ENCODE measurements at places on chromosomes 12 and 14.

GRCh38 chr14:98984719-98985041 is 287.3 kb downstream of the BCL11B start:
- DNase-seq: no peak

- DNase-seq: no peak
Observed at GRCh38 chr12:1705774-1706631, 15.1 kb downstream of the ADIPOR2 start.

DNA sequence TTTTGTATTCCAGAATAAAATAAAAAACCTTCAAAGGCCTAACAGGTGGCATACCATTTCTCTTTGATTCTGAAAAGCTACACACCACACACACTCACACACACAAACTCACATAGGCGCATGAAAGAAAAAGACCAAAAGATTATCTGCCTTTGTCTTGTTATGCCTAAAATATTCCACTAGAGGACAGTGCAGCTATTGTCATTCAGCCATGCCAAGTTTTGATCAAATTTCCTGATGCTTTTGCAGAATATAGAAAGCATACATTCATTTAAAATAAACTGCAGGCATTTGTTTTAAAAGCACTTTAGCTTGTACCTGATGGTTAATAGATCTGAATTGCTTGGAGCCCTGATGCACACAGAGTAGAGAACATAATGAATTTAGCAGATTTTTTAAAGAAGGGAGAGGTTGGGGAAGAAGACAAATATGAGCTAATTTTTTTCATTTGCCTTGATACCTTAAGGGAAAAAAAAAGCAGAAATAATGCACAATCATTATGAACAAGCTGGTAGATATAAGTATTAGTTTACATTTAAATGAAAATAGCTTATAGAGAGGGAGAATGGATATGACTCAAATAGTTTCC is 1766.9 kb upstream of the SEL1L start:
- DNase-seq: no peak

- no peak for DNase-seq
Observed at GRCh38 chr12:131901431-131902331, 7.3 kb downstream of the ULK1 start.

- no peak for DNase-seq
Observed at GRCh38 chr14:100748403-100748802, 21.7 kb downstream of the DLK1 start.

- DNase-seq: no peak
Observed at GRCh38 chr14:88245321-88245720, 77.7 kb downstream of the KCNK10 start.

DNA sequence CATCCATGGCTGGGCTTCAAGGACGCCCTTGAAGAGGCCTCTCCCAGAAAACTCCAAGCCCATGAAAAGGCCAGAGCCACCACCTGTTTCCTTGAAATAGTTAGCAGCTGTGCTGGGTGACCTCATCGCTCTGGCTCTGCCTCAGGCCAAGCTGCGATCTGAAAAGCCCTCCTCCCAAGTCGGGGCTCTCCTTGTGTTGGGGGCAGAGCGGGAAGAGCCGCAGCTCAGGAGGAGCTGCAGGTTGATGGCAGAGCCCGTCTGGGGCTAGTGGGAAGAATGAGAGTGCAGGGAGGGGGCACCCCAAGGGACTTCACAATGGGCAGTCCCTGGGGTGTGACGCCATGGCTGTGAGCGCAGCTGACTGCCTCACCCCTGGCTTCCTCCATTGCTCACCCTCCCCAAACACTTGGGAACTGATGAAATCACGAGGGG is 50.0 kb upstream of the STON2 start:
- no peak for DNase-seq

DNA sequence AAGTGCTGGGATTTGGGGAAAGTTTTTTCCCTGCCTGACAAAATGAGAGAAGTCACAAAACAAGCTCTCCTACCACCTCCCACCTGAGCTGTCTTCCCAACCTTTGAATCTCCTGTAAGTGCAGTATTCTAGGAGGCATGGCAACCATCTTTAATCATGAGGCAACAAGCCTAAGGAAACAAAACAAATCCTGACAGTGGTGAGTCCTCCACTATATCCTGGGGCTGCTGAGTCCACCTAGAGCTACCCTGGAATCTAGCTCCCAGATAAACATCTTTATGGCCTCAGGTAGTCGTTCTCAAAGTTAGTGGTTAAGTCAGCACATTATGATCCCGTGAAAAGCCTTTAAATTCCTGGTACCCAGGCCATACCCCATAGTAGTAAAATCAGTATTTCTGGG is 22.3 kb upstream of the ACTN1 start:
- DNase-seq: no peak

DNA sequence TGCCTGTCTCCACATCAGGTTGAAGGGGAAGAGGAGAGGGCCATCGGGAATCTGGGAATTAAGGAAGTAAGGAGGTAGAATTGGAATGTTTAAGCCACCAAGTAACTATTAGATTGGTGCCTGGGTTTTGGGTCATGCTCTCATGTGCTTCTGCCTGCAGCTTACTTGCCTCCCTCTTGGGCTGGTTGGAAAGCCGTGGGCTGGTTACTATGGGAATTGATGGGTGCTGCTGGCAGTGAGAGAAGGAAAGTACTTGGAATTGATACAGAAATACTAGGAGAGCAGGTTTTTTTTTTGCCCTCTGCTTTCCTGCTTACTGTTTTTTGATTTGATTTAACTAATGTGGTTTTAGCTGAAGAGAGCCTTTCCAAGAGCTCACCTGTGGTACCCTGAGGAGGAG is 493.5 kb upstream of the RGS6 start:
- no peak for DNase-seq

DNA sequence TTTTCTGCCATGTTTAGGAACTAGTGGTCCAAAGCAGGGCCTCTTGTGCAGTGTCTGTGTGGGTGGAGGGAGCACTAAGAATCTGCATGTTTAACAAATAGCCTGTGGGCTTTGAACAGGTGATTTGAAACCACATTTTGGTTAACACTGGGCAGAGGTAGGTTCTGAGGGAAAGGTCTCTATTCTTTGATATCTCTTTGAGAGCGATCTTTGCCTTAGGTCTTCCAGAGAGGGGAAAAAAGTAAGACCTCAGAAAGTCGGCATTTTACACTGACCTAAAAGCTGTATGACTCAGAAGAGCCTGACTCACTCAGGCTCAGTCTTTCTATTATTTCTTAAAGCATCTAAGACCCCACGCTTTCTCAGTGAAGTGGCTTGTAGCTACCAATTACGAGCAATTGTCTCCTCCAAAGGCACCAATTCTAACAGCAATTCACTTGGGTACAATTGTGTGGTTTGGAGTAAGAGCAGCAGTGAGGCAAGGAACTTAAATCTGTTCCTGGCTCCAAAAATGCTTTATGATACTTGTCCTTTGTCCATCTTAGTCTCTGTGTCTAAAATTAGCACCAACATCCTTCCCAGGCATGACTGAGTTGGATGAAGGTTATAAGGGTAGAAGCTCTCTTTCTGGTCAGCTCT is 8.8 kb downstream of the EIF2B2 start:
- DNase-seq: no peak

DNA sequence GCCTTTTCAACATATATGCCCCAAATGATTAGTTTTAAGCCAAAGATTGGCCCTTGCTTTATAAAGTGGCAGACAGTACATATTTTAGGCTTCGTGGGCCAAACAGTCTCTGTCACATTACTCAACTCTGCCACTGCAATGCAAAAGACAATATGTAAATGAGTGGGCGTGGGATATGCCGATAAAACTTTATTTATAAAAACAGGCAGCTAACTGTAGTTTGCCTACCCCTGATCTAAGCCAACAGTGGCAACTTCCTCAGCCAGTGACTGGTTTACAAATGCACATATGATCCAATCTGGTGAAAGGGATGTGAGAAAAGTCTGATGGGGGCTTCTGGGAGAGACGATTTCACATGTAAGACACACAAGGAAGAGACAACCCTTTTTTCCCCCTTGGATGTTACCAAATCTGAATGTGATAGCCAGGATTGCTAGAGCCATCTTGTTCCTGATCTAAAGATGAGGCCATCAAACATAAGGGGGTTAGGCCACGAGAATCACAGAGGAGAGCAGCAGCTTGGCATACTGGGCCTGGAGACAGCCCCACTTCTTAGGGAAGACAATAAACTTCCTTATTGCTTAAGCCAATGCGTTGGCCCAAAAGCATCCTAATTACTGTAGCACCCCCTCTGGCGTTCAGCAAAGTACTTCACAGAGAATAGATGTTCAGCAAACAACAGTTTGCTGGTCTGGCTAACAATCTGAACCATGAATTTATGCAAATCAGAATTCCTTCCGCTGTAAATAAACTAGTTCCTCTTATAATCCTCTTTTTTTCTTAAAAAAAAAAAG is 75.2 kb upstream of the TMCC3 start:
- peak; percentile 24 for DNase-seq

- no peak for DNase-seq
Observed at GRCh38 chr12:108634341-108634751, 652 bp upstream of the SELPLG start.

DNA sequence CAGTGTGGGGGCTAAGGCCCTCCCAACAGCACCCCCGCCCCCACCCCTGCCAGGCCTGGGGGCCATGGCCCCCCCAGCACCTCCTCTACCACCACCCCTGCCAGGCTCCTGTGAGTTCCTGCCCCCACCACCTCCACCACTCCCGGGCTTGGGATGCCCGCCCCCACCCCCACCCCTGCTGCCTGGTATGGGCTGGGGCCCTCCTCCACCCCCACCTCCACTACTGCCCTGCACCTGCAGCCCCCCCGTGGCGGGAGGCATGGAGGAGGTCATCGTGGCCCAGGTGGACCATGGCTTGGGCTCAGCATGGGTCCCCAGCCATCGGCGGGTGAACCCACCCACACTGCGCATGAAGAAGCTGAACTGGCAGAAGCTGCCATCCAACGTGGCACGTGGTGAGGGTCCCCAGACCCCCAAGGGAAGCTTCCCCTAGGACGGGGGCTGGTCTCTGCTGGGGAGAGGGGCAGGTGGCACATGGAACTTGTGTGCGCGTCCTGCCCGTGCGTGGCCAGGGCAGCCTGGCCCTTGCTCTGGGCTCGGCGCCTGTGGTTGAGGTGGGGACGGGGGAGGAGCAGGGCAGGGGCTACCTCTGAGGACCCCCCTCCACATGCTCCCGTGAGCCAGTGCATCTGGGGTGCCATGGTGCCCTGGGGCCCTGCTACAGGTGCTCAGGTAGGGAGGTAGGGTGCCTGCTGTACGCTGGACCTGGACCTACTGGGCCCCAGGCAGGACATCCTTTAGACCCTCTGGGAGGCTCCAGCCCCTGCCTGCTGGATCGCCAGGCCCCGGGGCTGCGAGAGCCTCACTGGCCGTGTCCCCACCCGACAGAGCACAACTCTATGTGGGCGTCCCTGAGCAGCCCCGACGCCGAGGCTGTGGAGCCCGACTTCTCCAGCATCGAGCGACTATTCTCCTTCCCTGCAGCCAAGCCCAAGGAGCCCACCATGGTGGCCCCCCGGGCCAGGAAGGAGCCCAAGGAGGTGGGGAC is 16.1 kb upstream of the ADSS1 start:
- no peak for DNase-seq

- DNase-seq: no peak
Observed at GRCh38 chr12:113318900-113319628, 15.8 kb downstream of the SLC8B1 start.

DNA sequence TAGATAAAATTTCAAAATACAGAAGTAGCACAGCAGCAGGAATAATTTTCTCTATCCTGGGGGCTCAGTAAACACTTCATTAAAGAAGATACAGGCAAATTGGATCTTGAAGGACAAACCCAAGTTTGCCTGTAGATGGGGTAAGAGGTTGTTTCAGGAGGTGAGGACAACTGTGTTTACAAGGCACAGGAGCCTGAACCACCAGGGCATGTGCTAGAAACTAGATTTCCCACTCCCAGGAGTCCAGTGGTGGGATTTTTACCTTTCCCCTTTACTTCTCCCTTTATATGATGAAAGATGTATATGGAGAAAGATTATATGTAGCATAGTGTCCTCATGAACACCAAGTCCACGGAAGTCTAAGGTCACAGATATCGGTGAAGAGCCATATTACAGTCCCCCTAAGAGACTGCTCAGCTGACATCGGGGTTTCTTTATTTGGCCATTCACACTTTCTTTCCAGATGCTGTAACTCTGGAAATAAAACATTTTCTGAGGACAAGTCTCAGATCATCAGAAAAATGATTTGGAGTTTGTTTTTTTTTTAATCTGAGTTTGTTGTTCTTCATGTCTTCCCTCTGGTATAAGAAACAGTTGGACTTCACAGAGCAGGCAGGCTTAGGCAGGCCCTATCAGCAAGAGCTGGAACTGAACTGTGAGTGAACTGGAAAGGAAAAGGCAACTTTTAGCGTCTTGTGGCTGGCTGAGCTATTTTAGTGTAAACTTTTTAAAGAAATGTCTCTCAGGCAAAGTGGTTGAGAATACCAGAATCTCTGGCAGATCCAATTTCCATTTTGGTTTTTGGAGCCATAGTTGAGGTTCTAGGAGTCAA is 8.0 kb upstream of the EVL start:
- DNase-seq: no peak

DNA sequence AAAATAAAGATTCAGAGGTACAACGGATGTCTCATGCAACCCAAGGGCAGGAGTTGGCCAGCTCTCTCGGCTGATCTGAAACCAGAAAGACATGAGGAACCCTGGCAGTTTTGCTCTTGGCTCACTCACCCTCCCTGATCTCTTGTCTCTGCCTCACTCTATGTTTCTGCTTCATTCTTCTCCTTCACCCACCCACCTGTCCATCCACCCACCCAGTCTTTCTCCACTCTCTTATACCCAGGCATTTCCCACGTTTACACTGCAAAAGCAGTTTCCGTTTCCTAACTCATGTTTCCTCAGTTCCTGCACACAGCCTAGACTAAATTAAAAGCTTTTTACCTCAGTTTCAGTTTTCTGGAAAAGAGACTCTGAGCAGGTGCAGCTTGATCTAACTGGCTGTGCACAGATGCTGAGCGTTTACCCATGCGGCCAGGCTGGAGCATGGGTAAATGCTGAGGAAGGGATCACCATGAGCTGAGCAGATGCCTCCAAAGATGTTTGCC is 157.6 kb downstream of the PRKCH start:
- no peak for DNase-seq

DNA sequence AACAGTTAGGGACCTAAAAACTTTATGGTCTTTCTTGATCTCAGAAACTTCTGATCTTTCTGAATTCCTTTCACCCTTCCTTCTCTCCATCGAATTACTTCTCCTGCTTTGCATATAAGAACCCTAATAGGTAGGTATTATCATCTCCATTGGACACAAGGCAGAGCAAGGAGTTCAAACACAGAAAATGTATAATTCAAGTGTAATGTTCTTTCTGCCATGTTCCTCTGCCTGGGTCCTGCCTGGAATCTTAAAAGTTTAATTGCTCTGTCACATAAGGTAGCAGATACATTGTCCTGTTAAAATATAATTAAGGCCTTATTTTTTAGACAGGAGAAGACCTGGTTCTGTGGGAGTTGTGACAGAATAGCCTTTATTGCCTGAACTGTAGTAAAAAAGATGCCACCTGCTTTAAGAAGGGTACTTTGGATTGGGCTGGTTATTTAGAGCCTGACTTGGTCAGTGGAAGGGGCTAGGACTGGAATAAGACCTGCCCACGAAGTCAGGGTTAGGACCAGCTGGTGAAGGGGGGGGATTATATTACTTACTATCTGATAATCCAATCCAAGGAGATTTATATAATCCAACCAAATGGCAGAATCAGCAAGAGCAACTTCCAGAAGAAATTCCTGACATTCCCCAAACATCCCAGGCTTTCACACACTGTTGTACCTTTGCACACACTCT is 10.4 kb downstream of the G2E3 start:
- no peak for DNase-seq

- no peak for DNase-seq
Observed at GRCh38 chr14:99327458-99328250, 55.7 kb upstream of the BCL11B start.
